ENCODE measurements at places on chromosomes 12 and 14.

DNA sequence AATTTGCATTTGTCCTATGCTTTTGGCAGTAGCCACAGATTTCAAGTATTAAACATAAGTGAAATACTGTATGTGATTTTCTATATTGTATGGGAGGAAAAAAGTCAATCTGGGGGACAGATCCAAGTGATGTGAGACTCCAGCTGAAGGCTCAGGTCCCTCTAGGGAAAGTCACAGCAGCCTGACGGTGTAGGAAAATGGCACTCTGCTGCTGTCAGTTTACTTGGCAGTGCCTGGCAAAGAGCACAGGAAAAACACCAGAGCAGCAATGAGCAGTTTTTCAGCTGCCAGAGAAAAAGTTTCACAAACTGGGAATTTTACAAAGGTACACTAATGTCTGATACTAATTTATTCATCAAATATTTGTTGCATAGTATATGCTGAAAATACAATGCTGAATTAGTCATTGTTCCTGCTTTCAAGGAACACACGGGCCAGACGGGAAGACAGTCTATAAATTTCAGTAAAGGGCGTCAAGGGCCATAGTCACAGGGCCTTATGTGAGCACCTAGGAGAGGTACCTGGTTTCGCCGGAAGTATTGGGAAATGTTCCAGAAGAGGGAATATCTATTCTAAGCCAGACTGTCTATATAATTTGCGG, 66.2 kb upstream of the SLC38A2 start:
- DNase-seq, result no peak

- DNase-seq, result no peak
Observed at GRCh38 chr14:101410126-101410525, 151.2 kb upstream of the DIO3 start.

DNA sequence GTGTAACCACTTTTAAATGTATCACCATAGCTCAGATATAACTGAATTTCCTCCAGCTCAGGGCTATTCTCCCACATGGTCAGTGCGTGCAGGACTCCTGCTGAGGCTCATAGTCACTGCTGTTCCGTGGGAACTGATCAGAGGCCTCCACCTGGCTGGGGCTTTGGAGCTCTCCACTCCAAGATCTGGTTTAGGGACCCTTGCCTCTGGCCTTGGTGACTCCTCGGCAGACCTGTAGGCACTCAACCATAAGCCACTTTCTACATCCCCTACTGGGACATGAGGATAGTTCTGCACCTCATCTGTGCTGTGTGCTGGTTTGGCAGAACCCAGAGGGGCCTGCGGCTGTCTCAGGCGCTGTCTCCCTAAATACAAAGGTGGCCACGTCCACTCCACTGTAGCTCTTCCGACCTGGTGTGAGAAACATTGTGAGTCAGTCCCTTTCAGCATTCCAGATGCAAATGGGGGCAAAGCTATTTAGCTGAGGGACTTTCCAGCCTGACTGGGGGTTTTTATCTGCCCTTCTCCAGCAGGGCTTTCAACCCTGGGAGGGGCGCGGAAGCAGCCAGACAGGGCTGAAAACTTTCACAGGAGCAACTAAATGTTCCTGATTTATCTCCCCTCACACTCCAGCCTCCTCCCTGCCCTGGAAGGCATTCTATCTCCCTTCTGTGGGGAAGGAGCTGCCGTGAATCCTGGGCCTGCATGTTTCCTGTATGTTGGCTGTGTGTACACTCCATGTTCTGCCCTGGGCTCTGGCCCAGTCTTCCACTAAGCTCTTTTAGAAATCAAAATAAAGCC, 218.3 kb upstream of the DAAM1 start:
- no peak for DNase-seq

GRCh38 chr12:76790564-76791552, 26.9 kb downstream of the ZDHHC17 start:
- DNase-seq, result peak; percentile 68

GRCh38 chr14:95549656-95550585, 15.1 kb downstream of the GLRX5 start:
- no peak for DNase-seq

DNA sequence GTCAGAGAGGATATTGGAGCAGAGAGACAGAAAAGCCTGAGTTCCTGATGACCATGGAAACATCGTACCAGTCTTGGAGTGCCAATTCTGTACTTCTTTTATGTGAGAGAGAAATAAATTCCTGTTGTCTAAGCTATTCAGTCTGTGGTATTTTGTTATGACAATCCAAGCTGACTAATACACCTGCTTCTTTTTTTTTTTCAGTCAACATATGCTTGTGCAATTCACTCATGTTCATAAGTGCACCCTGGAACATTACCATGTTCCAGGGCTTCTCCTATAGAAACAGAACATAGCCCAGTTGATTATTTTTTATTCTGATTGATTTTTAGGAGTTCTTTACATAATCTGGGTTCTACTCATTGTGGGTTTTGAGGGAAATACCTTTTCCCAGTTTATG, 1.7 kb upstream of the CHPT1 start:
- peak; percentile 28 for DNase-seq

DNA sequence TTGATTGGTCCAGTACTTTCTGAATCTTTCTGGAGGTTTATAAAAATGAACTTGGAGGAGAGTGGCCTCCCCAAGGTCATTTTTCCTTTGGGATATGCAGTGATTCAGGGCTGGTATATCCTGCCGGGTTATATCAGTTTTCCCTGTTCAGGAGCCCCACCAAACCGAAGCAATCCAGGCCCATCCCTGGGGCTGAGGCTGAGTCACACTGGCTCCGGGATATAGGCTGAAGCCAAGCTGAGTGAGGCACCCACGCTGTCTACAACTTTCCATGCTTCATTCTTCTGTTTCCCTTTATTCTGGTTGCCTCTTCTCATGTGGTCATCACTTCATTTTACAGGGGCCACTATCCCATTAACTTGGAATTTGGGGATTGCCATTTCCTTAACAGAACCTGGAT, 3.4 kb downstream of the SSPN start:
- DNase-seq, result no peak

GRCh38 chr14:106209755-106210154, 683.4 kb downstream of the TMEM121 start:
- no peak for DNase-seq

DNA sequence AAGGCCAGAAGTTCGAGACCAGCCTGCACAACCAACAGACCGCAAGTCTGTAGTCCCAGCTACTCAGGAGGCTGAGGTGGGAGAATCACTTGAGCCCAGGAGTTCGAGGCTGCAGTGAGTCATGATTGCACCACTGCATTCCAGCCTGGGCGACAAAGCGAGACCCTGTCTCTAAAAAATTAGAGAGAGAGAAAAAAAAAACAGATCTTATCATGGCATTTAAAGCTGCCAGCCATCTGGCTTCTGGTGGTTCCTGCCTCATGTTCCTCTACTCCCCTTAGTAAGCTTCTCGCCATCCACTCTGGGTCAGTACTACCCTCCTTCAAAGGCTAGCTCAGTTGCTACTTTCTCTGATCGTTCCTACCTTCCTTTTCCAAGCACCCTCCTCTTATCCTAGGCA, 16.1 kb downstream of the CLSTN3 start:
- DNase-seq, result no peak

- DNase-seq, result peak; percentile 65
Observed at GRCh38 chr14:72948481-72949138, 22.3 kb downstream of the DCAF4 start.

- DNase-seq, result peak; percentile 30
Observed at GRCh38 chr12:116759783-116760621, 21.9 kb downstream of the RNFT2 start.

DNA sequence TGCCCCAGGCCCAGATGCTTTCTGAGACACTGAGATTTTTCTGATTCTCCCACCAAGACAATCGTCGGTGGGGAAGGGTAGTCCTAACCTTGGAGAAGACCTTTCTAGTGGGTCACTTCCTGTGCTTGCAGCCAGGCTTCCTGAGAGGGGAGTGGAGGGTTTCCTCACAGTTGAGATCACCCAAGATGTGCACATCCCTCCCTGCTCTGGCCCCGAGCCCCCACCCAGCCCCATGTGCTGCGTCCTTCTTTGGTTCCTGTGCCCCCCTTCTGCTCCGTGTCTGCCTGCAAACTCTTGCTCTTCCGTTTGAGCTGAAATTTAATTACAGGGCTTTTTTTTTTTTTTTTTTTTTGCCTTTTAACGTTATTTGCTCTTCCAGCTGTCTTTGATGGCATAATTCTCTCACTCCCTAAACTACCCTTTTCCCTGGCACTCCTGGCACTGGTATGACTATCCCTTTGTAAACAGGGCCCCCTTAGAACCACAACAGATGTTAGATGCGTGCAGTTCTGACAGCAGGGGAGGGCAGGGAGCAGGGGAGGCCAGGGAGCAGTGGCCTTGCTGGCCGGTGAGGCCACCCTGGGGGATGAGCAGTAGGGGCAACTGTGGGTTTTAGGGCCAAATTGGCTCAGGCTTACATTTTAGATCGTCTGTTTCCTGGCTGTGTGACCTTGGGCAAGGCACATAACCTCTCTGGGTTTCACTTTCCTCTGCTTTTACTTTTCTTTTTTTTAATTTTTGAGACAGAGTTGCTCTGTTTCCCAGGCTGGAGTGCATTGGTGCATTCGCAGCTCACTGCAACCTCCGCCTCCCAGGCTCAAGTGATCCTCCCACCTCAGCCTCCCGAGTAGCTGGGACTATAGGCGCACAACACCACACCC, 144.5 kb downstream of the PHETA1 start:
- DNase-seq, result no peak

DNA sequence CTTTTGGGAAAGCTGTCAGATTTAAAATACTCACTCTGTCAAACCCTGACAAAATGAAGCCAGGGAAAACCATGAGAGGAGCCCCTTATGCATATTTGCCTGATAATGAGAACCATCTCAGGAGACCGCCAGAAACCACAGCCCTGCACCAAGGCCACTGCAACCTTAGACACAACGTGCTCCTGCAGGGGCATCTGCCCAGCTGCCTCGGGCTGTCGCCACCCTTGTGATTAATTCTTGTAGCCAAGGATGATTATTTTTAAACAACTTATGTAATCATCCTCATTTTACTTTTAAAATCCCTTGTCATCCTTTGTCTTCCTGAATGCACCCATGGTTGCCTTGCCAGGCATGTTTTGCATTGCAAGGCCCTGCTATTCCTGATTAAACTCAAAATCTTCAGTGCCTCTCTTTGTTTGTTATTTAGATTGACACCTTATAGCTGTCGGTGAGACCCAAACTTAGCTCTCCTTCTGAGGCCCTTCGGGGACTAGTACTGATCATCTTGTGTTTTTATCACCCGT, 766.4 kb upstream of the TMEM132C start:
- DNase-seq, result no peak

GRCh38 chr14:37150414-37150813, 22.0 kb downstream of the SLC25A21 start:
- DNase-seq, result peak; percentile 66

- DNase-seq, result no peak
Observed at GRCh38 chr14:60922050-60922449, 58.8 kb downstream of the TRMT5 start.

DNA sequence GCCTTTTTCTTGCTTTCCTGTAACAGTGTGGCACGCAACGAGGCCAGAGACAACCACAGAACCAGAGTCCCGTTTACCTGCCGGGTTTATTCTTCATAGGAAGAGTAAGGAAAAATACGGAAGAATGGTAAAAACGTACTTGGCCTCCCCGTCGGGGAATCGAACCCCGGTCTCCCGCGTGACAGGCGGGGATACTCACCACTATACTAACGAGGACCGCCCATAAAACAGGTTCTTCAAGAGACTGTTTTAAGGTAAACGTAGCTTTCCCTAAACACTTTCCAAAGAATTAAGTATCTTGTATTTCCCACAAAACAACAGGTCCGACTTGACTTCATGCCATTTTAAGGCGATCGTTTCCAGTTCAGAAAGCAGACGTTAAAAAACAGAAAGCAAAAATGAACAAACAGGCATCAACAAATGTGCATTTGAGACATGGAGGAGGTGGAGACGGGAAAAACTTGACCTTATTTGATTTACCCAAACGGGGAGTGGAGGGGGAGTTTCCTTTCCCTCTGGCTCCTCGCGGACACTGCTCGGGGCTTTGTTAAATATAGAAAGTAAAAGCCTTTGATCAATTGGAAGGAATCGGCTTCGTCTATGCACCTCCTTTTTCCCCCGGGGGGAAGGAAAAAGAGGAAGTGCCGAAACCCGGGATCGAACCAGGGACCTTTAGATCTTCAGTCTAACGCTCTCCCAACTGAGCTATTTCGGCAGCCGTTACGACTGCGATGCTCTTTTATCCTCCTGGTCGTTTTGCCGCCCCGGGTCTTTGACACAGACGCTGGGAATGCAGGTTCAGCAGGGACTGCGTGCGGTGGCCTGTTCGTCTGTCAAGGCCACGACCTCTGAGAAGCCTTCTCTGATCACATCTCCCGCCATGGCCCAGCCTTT, 13.0 kb upstream of the UBC start:
- DNase-seq, result no peak

DNA sequence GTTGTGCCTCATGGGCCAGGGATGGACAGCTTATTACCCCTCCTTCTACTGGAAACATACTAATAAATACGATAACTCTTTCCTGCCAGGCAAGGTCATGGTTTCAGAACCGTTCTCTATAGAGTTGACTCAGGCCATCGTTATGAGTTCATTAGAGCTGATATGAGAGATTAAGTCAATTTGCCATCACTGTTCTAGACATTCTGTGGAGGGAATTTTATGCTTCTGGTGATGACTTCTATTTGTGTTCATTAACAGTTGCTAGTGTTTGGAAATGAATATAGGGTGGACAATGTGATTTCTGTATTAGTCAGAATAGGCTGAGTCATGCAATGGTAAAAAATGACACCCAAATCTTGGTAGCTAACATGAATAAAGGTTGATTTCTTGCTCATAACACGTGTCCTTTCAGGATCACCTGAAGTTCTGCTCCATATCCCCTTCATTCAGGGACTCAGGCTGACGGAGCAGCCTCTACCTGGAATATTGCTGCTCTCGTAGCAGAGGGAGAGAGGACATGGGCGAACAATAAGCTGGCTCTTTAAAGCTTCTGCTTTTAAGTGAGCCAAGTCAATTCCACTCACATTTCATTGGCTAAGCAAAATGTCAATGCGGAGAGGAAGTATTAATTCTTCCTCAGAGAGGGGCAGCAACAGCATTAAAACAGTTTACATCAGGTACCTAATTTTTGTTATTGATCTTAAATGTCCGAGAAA, 18.5 kb upstream of the TBPL2 start:
- DNase-seq, result no peak

DNA sequence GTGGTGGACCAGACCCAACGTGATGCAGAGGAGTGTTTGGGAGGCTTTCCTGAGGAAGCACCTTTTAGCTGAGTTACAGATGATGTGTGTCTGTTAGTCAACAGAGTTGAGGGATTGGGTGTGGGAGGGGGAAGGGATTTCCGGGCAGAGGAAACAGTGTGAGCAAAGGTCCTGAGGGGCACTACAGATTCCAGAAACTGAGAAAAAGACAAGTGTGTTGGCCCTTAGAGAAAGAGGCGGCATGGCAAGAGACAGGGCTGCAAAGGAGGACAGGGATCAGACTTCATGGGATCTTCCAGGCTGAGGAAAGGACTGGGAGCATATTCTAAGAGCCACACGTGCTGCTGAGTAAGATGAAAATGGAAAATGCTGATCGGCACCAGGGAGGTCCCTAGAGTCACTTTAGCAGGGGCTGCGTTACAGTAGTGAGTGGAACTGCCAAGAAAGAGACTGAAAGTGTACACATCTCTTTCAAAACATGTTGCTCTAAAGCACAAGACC, 9.4 kb upstream of the RPS6KL1 start:
- DNase-seq, result no peak
